ENCODE measurements at places on chromosomes 6 and 20. TPM values are rescaled to one million over a fixed set of nuclear protein-coding genes. Genes with fewer than 3 reads are reported as not detected.

DNA sequence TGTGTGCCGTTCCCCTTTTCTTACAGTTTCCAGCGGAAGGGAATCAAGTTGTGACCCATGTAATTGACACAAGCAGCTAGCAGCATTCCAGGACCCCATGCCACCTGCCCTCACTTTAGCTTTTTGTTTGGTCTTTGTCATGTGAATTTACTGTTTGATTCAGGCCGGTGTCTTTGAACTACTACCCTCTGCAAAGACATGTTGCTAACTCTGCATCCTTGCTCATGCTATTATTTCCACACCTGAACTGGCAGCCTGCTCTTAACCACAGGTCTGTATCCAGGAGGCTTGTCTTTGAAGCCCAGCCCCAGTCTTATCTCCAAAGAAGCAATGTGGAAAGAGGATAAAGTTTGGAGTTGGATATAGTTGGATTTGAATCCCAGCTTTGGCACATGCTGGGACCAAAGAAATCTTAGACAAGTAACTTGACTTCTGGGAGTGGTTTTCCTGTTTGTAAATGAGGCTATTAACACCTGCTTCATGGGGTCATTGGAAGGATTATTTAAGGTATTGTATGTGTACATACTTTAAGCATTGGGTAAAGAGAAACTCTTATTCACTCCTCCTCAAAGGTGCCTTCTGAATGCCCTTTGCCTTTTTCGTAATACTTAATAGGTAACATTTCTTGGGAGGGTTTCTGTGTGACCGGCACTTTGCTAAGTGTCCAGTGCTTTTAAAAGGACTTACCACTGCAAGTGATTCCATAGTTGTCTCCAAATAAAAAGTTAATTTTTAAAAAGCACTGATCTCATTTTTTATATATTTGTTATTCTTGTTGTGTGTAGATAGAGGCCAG, 52.4 kb downstream of the RALY start:
- no peak overlapping the region for H3K27ac ChIP-seq
- no peaks in the 10 kb centered on the region for H3K36me3 ChIP-seq
- peaks cover 55% of the 10 kb centered on the region for H3K4me1 ChIP-seq

Gene MPIG6B
- total RNA-seq, result 0.10 TPM

Gene PLEKHG1
- total RNA-seq, result 10.6 TPM

Gene THBD
- 6.5 TPM for total RNA-seq

DNA sequence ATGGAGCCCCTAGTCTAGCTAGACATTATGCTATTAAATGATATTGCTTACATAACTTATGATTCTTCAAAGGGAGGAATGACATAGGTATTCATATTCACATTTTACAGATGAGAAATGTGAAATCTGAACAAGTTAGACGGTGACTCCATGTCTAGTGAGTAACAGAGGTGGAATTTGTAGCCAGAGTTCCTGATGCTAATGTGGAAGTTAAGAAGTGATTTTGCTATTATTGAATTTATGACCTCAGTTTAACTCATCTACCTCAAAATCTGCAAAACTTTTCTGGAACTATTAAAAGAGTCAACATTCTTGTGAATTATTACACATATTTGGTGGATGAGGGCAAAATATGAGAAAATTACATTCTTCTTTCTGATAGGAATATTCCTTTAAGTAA, 347.6 kb upstream of the MMS22L start:
- no peak for DNase-seq
- no peaks in the 10 kb centered on the region for H3K36me3 ChIP-seq
- peaks cover 4% of the 10 kb centered on the region for H3K4me1 ChIP-seq
- H3K4me3 ChIP-seq, result no peak overlapping the region

DNA sequence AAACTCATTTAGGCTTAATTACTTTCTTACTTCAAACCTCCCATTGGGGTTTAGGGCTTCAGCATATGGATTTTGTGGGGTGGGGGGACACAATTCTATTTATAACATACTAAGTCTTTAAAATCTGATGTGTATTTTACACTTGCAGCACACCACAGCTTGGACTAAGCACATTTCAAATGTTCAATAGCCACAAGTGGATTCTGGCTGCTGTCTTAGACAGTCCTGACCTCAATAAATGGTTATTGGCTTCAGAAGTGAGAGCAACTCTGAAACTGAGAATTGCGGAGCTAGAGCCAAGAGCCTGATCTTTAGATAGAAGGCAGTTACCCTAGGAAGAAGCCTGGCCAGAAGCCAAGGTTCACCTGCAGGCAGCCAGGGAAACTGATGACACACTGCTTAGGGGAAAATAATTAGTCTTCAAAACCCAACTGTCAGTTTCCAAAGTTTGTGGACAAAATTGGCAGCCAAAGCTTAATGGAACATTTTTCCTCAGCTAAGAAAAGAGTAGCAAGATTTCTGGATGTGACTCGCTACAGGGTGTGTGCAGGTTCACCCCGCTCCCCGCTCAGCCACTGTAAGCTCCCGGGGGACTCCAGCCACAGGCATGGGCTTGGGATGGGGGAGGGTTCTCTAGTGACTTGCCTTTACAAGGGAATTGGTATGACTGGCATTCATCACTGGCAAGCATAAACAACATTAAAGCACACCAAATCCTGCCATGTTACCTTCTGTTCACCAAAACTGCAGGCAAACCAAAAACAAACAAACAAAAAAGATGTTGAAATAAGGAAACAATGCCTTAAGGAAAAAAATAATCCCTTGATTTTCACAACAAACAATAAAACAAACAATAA, 219.8 kb downstream of the TFAP2A start:
- no peaks in the 10 kb centered on the region for H3K36me3 ChIP-seq
- H3K4me1 ChIP-seq, result no peaks in the 10 kb centered on the region
- no peak overlapping the region for H3K27ac ChIP-seq
- no peak for DNase-seq
- no peak overlapping the region for H3K4me3 ChIP-seq

- DNase-seq, result no peak
- no peak overlapping the region for H3K27ac ChIP-seq
- no peaks in the 10 kb centered on the region for H3K36me3 ChIP-seq
- peaks cover 3% of the 10 kb centered on the region for H3K4me1 ChIP-seq
- no peaks in the 10 kb centered on the region for H3K27me3 ChIP-seq
- H3K4me3 ChIP-seq, result no peak overlapping the region
Measured at GRCh38 chr6:42436825-42437224, 14.9 kb downstream of the TRERF1 start.

Gene VWA7
- 7.9 TPM for total RNA-seq

Gene ANKEF1
- total RNA-seq, result 2.0 TPM

DNA sequence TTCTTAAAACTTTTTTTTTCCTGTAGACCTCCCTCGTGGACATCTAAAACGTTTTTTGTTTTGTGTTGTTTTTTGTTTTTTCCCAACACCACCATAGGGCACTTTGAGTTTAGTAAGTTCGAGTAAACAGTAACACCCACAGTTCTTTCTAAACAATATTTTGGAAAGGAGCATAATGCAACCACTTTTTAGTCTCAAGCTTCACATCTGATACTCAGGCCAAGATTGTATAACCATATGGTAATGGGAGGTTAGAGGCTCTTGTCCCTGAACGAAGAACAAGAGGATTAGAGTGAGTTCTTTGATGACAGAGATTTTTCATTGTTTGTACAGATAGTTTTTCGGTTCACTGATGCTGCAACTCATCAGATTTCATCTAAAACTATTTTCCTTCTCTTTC, 144.6 kb downstream of the MTHFD1L start:
- no peaks in the 10 kb centered on the region for H3K27me3 ChIP-seq
- peaks cover 3% of the 10 kb centered on the region for H3K4me1 ChIP-seq
- H3K4me3 ChIP-seq, result no peak overlapping the region
- H3K27ac ChIP-seq, result no peak overlapping the region
- no peaks in the 10 kb centered on the region for H3K36me3 ChIP-seq
- DNase-seq, result no peak

Gene MOXD1
- total RNA-seq, result 0.32 TPM

Gene E2F1
- total RNA-seq, result 0.82 TPM

DNA sequence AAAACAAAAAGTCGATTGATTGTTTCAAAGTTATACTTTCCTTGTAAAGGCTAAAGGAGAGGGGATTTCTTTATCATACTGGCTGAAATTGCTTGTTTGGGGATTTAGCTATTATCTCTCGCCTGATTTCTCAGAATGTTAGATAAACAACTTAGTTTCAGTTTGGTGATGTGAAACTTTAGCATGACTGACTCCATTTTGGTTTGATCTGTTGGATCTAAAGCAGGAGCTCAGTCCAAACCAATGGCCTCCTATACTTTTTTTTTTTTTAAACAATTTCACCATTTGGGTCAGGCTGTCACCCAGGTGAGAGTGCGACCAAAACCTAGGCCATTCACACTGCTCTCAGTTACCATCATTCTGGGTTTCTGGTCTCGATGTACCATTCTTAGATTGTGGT, 45.4 kb upstream of the SLC16A10 start:
- H3K27ac ChIP-seq, result no peak overlapping the region
- no peaks in the 10 kb centered on the region for H3K36me3 ChIP-seq
- no peaks in the 10 kb centered on the region for H3K4me1 ChIP-seq
- H3K4me3 ChIP-seq, result no peak overlapping the region

GRCh38 chr20:9500121-9500520, 14.3 kb upstream of the LAMP5 start:
- no peaks in the 10 kb centered on the region for H3K4me1 ChIP-seq
- no peak overlapping the region for H3K27ac ChIP-seq
- no peak for DNase-seq
- H3K4me3 ChIP-seq, result no peak overlapping the region
- H3K36me3 ChIP-seq, result no peaks in the 10 kb centered on the region

GRCh38 chr6:106084106-106084988, 1.8 kb upstream of the PRDM1 start:
- no peak overlapping the region for H3K4me3 ChIP-seq
- peaks cover 4% of the 10 kb centered on the region for H3K4me1 ChIP-seq
- H3K27me3 ChIP-seq, result peaks cover 4% of the 10 kb centered on the region
- H3K36me3 ChIP-seq, result no peaks in the 10 kb centered on the region

Data from psoas muscle (tissue), 8 donors.